ENCODE measurements at places on chromosomes 7 and 10.

DNA sequence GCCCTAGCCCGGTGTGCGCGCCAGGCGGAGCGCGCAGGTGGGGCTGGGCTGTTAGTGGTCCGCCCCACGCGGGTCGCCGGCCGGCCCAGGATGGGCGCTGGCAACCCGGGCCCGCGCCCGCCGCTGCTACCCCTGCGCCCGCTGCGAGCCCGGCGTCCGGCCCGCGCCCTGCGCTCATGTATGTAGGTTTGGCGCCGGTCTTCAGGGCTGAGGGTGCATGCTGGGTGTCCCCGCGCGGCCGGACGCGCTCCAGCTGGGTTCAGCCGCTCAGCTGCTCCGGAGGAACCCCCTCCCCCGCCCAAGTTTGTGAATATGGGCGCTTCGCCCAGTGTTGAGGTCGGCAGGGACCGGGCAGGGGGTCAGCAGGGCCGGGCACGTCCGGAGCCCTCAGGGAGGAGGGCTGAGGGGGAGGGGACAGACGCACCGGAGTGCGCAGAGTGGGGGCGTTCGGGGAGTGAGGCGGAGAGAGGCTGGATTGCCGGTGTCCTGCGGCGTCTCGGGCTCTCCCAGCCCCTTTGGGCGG lies 559 bp downstream of the VWC2 start:
- no peak for DNase-seq

GRCh38 chr10:75469006-75469616 lies 37.7 kb downstream of the LRMDA start:
- DNase-seq = no peak

DNA sequence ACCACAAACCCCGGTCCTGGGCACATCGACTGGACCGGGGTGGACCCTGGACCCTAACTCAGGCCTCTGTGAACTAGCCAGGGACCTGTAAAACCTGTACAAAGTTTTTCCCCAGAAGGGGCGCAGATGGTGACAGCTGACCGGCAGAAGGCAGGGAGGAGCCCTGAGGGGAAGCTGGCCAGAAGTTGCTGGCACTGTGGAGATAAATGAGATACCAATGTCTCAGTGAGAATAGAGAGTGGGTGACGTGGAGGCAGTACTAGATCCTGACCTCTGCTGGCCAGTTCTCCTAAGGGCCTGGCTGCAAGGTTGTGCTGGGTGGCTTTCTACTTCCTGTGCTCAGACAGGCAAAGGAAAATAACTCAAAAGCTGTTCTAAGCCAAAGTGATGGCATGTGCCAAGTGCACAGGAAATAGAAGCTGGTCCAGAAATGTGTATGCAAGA lies 10.6 kb upstream of the TSPAN14 start:
- no peak for DNase-seq

DNA sequence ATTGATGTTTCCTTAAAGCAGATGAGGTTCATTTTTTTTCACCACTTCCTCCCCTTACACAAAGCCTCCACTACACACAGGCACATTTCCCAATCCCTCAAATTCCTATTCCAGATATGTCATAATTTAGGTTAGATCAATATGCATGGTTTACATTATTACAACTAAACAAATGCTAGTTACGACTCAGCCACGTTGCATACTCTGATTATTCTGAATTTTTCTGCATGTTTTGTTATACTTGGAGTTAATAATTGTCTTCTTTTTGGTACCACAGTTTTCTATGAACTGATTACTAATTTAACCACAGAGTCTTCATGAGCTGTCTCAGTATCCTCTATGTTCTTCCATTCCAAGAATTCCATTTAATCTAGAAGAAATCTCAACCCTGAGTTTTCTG lies 4.4 kb upstream of the BICC1 start:
- no peak for DNase-seq

- no peak for DNase-seq
Observed at GRCh38 chr10:24793648-24794379, 70.1 kb upstream of the ARHGAP21 start.

- peak; percentile 12 for DNase-seq
Observed at GRCh38 chr7:35185908-35186731, 67.8 kb downstream of the TBX20 start.

GRCh38 chr7:151459726-151460473 lies 20.0 kb upstream of the CRYGN start:
- DNase-seq = no peak

GRCh38 chr10:34713875-34714274 lies 101.2 kb downstream of the PARD3 start:
- DNase-seq = no peak

DNA sequence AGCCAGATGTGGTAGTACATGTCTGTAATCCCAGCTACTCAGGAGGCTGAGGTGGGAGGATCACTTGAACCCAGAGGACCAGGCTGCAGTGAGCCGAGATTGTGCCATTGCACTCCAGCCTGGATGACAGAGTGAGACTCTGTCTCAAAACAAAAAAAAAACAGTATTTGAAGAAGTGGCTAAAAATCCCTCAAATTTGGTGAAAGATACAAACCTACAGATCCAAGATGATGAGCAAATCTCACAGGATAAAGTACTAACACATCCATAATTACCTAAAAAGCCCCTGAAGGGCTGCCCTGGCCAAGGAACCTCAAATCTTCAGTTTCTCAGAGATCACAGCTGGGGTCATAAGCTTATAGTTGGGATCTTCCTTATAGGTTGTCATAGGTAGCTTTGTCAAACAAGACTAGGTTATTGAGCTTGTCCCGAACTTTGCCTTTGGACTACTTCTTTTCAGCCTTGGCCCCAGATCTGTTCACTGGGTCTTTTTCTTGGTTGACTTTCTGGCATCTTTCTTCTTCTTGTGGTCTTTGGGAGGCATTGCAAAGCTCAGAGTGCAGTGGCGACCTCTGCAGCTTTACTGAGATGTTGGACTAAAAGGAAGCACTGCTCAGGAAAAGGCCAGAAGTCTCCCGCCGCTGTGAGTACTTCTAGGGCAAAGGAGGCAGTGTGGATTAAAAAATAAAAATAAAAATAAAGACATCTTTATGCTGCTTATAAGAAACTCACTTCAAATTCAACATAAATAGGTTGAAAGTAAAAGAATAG lies 28.6 kb upstream of the SAR1A start:
- DNase-seq = no peak

DNA sequence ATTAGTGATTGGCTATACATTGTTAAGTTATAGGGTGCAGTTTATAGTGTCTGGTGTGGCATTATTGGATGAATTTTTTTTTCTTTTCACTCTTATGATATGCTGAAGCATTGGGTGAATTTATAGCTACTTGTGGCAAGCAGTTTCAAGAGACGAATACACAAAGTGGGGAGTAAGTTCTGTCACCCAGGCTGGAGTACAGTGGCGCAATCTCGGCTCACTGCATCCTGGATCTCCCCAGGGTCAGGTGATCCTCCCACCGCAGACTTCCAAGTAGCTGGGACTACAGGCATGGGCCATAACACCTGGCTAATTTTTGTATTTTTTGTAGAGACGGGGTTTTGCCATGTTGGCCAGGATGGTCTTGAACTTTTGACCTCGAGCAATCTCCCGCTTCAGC lies 6.3 kb upstream of the SIRT1 start:
- DNase-seq = no peak

DNA sequence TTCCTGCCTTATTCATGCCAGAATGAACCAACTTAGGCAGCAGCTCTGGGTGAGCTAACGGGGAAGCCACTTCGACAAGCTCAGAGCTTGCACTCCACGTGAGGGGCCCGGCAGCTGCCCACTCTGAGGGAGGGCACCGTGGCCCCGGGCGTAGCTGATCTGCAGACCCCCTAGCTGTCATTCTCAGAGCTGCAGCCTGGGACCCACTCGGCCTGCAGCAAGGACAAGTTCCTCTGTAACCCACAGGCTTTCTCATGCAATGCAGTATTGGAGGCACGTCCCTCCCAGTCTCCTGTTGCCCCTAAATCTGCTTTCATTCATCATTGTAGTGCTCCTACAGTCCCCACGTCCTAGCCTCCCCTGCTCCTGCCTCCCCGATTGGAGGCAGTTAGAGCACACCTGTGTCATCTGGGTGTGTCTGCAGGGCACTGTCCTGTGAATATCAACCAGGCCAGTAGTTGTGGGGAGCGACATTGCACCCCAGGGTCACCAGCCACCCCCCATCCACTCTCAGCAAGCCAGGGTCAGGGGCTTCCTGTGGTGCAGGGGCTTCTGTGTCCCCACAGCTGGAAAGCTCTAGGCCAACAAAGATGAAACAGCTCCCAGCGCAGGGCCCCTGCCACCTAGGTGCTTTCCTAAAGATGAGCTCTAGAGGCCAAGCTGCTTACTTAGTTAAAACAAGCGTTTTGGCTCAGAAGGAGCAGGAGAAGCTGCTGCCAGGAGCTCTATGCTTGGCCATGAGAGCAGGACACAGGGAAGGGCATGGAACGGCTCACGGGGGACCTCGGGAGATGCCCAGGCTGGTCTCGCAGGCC lies 333.6 kb downstream of the ADARB2 start:
- no peak for DNase-seq

DNA sequence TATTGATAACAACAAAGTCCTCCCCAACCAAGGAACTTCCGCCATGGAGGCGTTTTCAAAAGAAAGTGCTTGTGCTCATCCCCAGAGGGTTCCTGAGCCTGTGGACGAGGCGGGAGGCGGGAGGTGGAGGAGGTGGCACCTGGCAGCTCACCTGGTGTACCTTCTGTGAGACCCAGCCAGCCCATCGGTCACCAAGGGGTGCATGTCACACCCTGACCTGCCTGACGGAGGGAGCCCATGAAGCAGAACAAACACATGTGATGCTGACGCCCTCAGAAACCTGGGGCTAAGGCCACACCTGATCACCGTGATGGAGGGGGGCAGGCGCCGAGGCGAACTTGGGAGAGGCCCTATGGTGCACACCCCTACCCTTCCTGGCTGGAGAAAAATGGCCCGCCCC lies 458.8 kb downstream of the DNAJB6 start:
- no peak for DNase-seq

DNA sequence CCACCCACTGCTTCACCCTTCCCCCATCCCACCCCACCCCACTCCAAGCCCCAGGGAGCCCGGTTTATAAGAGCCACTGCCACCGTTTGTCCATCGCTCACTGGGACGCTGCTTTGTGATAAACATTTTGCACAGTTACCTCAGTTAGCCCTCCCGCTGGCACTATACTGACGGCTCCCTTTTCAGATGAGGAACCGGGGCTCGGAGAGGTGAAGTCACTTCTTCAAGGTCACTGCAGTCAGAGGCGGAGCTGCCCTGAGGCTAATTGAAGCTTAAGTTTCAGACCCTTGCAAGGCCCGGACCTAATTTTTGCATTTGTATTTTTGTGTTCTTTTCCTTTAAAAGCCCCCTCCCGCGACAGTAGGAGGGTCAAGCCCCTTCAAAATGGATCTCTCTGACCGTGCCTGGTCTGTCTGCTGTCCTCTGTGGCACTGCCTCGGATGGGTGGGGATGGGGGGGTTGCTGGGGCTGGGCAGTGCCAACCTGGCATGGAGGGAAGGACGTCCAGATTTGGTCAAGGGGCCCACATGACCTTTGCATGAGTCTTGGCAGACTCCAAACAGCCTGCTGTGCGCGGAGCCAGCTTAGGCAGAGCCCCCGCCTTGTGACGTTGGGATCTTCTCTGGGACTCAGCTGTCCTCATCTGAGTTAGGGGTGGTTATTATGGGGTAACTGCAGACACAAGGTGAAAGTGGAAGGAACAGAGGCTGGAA lies 17.7 kb upstream of the NODAL start:
- DNase-seq = no peak

GRCh38 chr10:71404503-71405295 lies 8.0 kb downstream of the CDH23 start:
- no peak for DNase-seq

DNA sequence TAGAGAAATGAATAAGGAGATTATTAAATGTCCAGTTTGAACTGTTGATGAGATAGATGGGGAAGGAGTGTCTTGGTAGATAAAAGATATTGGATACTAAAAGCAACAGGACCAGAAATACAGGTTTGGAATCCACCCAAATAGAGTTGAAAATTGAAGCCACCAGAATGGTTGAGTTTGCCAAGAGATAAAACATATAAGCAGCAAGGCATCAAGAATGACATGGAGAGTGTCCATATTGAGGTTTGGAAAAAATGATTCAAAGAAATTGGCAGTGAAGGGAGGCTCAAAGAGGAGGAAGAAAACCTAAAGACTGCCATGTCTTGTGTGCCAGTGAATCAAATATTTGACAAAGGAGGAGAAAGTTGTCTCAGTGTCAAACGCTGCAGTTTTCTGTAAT lies 24.2 kb downstream of the CFAP69 start:
- DNase-seq = no peak

GRCh38 chr7:48035967-48036478 lies 680 bp downstream of the C7orf57 start:
- DNase-seq = no peak

GRCh38 chr10:128064108-128064969 lies 61.9 kb downstream of the MKI67 start:
- DNase-seq = peak; percentile 81

DNA sequence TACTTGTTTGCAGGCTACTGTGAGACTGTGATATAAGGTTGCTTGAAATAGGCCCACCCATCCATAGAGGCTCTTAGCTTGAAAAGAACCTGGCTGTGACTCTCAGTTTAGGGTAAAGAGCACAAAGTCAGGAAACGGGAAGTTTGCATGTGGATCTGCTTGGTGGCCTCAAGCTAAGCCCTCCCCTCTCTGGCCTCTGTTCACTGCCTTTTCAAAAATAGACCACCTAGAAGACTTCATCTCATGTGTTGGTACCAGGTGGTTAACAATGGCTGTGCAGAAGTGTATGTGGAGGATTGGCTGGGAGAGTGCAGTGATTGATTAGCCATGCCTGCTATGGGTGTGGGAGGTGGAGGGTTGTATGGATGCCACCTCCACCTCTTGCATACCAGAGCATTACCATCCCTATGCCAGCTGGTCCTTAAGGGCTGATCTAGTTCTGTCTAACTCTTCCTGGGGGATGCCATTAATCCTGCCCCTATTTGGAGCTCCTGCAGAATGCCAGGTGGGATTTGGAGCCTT lies 122.0 kb downstream of the ZMIZ1 start:
- no peak for DNase-seq

DNA sequence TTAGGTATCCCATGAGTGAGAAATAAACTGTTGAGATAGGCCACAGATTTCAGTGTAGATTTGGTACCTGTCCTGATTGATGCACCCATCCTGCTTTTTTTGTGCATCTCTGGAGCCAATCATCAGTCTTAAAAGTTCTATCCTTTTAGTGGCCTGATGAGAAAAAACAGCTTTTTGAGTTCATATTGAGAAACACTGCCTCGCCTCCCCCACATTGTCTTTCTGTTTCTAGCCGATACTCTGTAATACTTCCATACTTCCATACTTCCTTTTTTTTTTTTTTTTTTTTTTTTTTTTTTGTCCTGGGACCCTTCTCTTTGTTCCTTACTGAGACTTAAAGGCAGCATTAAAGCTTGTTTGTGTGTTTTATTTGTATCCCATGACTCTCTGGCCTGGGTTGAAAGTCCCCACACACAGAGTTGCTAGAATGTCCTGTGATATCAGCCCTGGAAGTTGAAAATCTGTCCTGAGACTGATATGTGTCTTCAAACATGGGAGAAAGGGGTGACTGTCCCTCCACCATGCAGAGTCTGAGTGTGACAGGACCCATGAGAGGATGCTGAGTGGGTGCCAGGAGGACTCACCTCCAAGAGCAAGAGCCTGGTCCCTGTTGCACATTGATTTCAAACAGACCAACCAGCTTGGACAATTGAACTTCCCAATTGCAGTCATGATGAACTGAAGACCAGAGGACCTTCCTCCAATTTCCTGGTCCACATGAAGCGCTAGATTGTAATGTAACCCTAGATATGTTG lies 5.7 kb downstream of the ZNF22 start:
- no peak for DNase-seq

- no peak for DNase-seq
Observed at GRCh38 chr10:21169271-21169670, 272.2 kb upstream of the NEBL start.

Measured in stimulated activated naive CD8-positive, alpha-beta T cell treated with anti-CD3 and anti-CD28 coated beads, Interleukin-15, Interleukin-2, amounts not matched to agents 100 U/mL and 50 U/mL, for 24 hours (primary cell).